ENCODE measurements at places on chromosomes 4 and X.

- DNase-seq: no peak
These were observed 218.0 kb downstream of the PRDM5 start for GRCh38 chr4:120704538-120704937.

DNA sequence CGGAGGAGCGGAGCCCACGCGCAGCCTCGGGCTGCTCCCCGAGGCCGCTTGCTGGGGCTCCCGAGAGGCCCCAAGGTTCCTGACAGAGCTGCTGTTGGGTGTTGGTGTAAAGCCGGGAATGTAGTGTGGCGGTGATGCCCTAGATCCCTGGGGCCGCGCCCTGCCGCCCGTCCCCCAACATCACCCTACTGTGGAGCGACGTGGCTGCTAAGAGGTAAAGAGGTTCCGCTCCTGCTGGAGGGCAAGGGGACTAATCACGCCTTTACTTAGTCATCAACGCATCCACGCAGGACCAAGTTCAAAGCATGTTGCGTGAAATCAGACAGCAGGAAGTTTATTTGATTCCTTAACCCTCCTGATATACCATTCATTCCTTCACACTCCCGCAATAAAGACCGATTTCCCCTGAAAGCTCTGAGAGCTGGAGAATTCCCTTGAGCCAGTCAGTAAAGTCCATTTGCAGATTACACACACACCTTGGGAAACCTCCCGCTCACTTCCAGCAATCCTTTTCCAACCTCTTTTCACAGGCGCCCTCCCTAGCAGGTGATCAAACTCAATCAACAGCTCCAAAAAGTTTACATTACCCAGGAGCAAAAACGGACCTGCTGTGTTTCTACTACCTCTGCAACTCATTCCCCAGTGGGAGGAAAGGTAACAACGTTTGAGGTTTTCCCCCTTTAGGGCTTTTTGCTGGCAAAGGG is 579 bp upstream of the GABRA2 start:
- no peak for DNase-seq

- no peak for DNase-seq
These were observed 8.0 kb downstream of the PRSS12 start for GRCh38 chr4:118344801-118345200.

DNA sequence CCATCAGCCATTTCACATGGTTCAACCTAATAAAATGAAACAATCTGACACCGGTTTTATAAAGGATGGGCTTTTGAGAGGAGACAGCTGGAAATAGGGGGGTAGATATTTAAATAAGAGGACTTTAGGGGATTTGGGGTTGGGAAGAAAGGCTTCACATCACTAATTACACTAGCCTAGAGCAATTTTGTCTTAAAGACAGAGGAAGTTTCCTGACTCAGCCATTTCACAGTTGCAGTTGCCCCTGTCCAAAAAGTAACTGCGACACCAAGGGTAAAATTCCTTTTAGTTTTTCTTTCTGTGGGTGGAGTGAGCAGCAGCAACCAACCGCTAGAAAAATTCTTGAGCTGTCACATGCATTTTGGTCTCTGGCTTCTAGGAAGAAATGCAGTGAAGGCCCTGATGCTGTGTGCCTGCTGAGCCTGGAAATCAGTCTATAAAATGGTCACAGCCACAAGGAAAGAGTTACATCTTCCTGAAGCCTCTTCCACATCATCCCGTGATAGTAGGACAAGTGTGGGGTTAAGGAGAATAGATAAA is 233.6 kb downstream of the ZNF674 start:
- no peak for DNase-seq

DNA sequence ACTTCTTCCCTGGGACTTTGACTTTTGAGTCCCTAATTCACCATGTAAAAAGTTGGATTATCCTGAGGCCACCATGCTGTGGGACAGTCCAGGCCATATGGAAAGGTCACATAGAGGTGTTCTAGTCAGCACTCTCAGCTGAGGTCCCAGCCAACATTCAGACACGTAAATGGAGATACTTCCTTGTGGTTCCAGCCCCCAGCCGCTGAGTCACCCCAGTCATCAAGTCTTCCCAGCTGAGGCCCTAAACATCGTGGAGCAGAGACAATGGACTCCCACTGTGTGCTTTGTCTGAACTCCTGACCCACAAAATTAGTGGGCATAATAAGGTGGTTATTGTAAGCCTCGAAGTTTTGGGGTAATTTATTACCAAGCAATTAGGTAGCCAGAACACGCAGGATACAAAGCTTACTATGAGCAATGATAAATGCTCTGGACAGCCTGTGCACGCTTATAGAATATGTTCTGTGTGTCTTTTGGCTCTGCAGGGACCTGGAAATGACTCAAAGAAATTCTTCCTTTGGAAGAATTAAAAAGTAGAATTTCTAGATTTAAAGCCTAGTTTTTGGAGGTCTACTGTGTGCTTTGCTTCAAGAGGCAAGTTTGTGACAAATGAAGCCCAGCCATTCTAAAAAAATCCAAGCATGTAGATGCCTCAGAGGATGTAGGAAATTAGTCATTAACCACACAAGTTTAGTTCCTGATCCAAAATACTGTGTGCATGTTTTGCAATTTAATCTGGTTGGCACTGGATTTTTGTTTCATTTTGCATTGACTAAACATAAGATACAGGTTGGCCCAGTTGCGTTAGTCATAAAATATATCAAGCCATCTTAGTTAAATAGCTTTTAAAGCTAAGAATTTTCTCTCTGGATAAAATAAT is 33.2 kb upstream of the SLC9A7 start:
- DNase-seq: peak; percentile 34

- no peak for DNase-seq
These were observed 46.5 kb upstream of the FAT4 start for GRCh38 chr4:125268068-125268755.

GRCh38 chrX:8204169-8204935 is 33.3 kb upstream of the VCX2 start:
- no peak for DNase-seq

GRCh38 chr4:185847352-185848097 is 35.5 kb upstream of the SORBS2 start:
- no peak for DNase-seq

- DNase-seq: no peak
These were observed 496.3 kb downstream of the BCOR start for GRCh38 chrX:39601231-39602177.

DNA sequence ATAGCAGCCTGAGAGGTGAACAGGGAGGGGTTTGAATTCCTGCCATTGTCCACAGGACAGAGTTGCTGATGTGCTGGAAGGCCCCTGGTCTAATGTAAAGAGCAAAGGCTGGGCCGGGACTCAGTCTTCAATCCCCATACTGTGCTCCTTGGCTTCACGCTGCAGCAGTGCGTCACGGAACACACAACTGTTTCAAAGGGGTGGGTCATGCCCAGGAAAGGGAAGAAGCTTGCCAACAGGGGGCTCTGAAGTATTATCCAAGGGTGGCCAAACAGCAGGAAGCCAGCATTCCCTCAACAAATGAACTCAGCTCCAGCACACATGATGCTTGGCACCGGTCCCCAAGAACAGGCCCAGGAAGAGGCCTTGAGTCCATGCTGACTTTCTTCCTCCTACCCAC is 122.5 kb downstream of the NFKB1 start:
- DNase-seq: no peak

GRCh38 chr4:158906073-158906472 is 137.2 kb downstream of the FNIP2 start:
- no peak for DNase-seq

DNA sequence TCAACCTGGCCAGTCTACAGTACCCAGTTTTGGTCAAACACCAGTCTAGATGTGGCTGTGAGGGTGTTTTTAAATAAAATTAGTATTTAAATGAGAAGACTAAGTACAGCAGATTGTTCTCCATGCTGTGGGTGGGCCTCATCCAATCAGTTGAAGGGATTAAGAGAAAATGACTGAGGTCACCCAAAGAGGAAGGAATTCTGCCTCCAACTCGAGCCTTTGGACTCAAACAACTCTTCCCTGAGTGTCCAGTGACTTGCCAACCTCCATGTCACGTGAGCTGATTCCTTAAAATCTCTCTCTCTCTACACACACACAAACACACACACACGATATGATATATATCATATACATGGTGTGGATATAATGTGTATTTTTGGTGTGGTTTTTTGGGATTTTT is 10.0 kb downstream of the TREX2 start:
- no peak for DNase-seq

DNA sequence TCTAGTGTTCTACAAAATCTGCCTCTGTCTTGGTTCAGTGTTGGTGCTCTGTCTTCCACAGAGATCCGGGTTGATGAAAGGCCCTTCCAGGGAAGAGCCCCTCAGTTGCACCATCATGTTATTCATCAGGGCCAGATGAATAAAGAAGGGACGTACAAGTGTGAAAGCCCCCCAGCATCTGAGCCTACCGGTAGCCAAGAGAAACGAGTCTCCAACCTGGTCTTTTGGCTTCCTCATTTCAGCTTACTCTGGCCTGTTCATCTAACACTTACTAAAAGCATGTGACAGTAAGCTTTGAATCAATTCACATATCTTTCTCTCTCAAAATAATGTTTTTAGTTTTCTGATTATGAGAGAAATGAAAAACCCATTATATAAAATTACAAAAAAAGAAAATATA is 19.2 kb downstream of the MEPE start:
- no peak for DNase-seq

DNA sequence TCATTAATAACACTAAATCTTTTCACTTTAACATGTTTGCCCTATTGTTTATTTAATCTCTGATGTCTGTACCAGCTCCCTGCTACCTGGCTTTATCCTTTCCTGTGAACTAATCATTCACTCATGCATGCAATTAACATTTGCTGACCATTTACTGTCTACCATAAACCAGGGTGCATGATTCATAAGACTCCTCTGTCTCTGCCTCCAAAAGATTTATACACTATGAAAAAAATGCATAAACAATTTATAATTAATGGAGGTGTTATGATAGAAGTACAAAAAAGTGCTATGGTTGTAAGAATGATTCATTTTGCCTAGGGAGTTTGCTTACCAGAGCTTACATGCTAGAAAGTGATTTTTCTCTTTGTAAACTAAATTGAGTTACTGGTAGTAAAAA is 24.5 kb upstream of the CPEB2 start:
- DNase-seq: no peak

DNA sequence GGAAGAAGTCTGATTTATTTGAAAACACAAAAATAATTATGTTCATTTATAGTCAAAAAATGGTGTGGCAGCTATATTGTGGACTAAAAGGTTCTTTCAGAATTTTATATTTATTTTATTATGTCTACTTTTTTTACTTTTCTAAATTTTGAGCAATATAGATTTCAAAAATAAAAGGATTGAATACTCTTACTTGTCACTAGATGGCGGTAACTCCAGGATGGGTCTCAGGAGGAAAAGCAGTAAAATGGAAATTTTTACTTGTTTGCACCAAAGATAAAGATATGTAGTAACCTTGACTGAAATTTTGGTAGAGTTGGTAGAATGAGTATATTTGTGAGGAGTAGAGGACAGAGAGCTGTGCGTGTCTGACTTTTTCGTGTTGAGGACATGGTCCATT is 14.5 kb upstream of the DACH2 start:
- no peak for DNase-seq

- DNase-seq: peak; percentile 1
These were observed at the start of gene ADGRL3 for GRCh38 chr4:61200187-61200915. ADGRL3 (plus strand) TSS chr4:61200326.

DNA sequence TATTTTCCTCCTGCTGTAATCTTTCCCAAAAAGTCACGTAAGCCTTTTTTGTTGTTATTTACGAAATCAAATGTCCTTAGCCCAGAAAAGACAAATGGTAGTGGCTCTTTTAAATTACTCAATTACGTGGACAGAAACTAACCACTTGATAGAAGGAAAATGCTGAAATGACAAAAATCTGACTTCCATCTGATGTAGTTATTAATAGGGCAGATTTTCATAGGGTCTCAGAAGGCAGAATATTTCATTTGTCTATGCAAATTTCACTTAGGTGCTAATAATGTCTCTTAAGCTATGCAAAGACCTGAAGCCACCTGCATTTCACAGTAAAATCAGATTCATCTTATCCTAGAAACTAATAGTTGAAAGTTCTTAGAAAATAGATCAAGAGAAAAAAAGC is 295.7 kb downstream of the TMA16 start:
- DNase-seq: no peak

DNA sequence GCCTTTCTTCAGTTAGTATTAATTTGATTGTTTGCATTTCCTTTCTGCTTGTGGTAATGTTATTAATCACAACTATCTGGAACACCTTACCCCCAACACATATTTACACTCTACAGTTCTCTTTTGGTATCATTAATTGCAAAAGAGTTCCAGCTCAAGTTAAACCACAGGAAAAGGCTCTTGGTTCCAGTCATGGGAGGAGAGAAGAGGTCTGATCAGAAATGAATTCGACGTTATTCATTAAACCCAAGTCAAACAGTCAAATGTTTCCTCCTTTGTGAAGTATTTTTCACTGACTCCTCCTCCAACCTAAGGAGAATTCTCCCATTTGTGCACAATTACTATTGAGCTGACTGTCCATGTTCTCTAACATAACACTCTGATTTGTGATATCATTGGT is 91.4 kb downstream of the SLC39A8 start:
- DNase-seq: no peak

GRCh38 chr4:118898684-118899138 is 10.1 kb downstream of the SYNPO2 start:
- no peak for DNase-seq

DNA sequence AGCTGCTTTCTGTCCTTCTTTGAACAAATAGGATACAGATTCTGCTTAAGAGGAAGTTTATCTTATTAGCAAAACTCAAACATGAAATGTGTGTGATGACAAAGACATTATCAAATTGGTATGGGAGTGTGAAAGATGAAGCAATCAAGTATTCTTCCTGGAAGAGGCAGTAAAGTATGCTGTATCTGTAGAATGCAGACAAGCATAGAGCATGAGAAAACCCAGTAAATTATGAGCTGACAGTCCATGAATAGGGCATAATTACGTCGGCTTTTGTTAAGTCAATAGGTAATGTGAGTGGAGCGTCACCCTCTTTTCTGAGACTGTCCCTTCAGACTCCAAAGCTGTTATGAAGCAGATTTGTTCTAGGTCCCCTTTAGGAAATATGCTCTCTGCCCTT is 458.6 kb upstream of the NWD2 start:
- DNase-seq: no peak

- peak; percentile 4 for DNase-seq
These were observed 378 bp upstream of the RPS6KA6 start for GRCh38 chrX:84188320-84188834.

DNA sequence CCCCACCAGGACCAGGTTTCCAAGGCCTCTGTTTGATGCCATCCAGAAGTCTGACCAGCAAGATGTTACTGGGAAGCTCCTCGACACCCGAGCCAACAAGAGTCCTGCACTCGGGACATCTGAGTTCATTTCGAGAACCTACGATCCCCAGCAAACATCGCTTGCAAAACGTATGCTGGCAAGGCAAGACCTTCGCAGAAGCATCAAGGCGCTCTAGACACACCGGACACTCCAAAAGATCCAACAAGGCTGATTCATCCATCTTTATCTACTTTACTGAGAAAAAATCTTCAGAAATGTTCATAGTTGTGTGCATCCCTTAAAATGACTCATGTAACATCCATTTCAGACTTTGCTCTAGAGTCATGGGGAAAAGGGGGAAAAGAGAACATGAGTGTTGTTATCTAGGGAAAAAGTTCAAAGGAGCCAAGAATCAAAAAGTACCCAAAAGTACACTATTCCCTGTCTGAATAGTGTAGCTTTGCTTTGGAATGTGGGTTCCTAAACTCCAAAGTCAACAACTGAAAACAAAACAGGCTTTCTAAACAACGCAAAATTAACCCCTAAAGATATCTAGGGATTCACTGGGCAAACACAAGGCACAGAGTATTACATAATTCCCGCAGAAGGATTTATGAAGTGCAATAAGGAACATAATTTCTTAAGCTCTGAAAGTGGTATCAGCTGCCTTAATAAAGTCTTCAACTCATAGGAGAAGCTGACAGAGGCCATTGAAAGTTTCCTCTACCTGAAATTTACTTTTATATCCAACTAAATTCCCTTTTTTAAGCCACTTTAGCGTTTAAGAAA is 1.6 kb downstream of the SH3RF1 start:
- DNase-seq: no peak

Measured in activated CD4-positive, alpha-beta T cell treated with anti-CD3 and anti-CD28 coated beads for 48 hours (primary cell).